ENCODE measurements at places on chromosomes 13 and 19.

GRCh38 chr13:79481685-79482052 lies 714 bp downstream of the NDFIP2 start:
- peak; percentile 19 for DNase-seq

- DNase-seq: no peak
Measured at GRCh38 chr13:81116461-81117282, 775.7 kb upstream of the SPRY2 start.

DNA sequence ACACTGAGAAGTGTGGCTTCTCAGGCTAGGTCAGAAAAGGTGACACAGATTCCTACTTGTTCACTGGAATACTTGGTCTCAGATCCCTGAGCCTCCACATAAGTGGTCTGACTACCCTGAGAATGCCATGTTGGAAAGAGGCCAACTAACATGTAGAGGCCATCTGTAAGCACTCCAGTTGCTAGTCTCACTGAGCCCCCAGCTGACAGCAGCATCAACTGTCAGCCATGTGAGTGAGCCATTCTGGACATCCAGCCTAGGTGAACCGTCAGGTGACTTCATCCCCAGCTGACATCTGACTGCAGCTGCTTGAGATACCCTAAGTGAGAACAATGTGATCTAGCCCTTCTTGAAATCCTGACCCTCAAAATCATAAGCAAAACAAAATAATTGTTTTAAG lies 18.1 kb upstream of the ARL11 start:
- no peak for DNase-seq

GRCh38 chr19:8251025-8251472 lies 41.9 kb downstream of the CERS4 start:
- DNase-seq: peak; percentile 97

GRCh38 chr19:9862938-9863337 lies 27.8 kb downstream of the PIN1 start:
- no peak for DNase-seq

GRCh38 chr13:45047394-45048310 lies 58.3 kb downstream of the GPALPP1 start:
- DNase-seq: peak; percentile 73

GRCh38 chr13:39455521-39456175 lies 147.3 kb downstream of the LHFPL6 start:
- DNase-seq: no peak

- peak; percentile 64 for DNase-seq
Measured at GRCh38 chr13:24512197-24512907, at the start of gene PARP4. PARP4 (minus strand) TSS chr13:24512778; CDS start chr13:24503776, 9,002 bp downstream.

DNA sequence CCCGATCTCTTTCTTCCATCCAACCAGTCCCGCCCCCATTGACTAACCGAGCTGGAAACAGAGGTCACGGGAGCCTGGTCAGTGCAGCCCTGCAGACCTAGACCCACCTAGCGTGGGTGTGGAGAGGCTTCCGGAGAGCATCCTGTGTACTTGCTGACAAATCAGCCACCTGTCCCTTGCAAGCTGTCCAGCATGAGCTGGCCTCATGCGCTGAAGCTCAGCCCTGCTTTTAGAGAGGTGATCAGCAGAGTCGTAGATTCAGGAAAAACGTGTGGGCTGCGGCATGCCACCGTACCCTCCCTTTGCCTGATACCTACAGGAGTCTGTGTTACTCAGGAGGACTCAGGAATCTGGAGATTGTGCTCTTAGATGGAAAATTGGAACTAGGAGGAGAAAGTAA lies 80.3 kb upstream of the UQCRFS1 start:
- no peak for DNase-seq

Data from breast epithelium (tissue), 4 donors.